ENCODE measurements at places on chromosomes 5 and 9. TPM values are rescaled to one million over a fixed set of nuclear protein-coding genes. Genes with fewer than 3 reads are reported as not detected.

GRCh38 chr9:37650873-37651768, at the start of gene FRMPD1:
Gene FRMPD1, plus strand, starts transcription at chr9:37650954. Its CDS starts 41,688 bp downstream, at chr9:37692642.
- peak; percentile 42 for DNase-seq

DNA sequence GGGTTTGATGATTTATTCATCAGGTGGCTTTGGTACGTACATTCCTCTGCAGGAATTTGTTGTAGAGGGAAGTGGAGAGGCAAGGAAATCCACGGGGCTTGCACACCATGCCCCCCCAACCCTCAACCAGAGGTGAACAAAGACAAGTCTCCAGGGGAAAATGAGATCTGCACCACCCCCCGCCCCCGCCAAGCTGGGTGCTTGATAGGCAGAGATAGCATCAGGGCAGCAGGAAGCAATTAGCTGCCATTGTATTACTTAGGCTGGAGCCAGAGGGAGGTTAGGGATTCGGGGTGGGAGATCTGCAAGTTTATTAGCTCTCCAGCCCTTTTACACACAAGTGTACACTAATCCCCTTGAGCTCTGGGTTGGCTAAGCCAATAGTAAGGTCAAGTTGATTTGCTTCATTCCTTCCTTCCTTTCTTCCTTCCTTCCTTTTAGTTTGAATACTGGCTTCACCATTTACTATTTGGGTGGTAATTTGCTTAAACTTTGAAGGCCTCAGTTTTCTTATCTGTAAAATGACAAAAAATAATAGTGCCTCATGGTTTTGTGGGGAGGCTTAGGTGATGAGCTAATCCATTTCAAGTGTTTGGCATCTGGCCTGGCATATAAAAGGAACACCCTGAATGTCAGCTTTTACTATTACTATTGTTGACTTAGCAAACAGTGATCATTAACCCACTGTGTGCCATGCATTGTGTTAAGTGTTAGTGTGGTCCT, 34.1 kb downstream of the SPRY4 start:
- DNase-seq, result no peak

GRCh38 chr5:173321886-173322285, 6.3 kb downstream of the STC2 start:
- DNase-seq, result no peak

GRCh38 chr5:181050016-181050415, 9.9 kb downstream of the BTNL9 start:
- DNase-seq, result no peak

- no peak for DNase-seq
Observed at GRCh38 chr9:131587331-131587730, 42.0 kb downstream of the PRRT1B start.

EGFLAM gene
- total RNA-seq, result 36.4 TPM

C5orf46 gene
- total RNA-seq, result not detected

GRCh38 chr5:161396171-161396570, 150.4 kb downstream of the GABRB2 start:
- no peak for DNase-seq

PAPPA gene
- 2.1 TPM for total RNA-seq

C9orf50 gene
- not detected for total RNA-seq

- no peak for DNase-seq
Observed at GRCh38 chr9:81729135-81729534, 39.8 kb upstream of the TLE1 start.

AGXT2 gene
- not detected for total RNA-seq
